KG1 (cell line): ENCODE measurements at places on chromosomes 11 and 22.

- no peak for DNase-seq
Measured at GRCh38 chr11:76557466-76557865, 112.6 kb downstream of the EMSY start.

- DNase-seq, result no peak
Measured at GRCh38 chr11:45141631-45142030, 4.8 kb upstream of the PRDM11 start.

DNA sequence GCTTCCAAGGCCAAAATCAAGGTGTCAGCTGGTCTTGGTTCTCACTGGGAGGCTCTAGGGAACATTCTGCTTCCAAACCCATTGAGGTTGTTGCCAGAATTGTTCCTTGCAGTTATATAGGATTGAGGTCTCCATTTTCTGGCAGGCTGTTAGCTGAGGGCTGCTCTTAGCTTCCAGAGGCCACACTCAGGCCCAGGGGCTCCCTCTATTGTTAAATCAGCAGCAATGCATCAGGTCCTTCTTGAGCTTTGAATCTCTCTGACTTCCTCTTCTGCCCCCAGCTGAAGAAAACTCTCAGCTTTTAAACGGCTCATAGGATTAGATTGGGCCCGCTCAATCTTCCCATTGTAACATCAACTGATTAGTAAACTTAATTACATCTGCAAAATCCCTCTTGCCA lies 39.3 kb upstream of the BSX start:
- peak; percentile 71 for DNase-seq

- no peak for DNase-seq
Measured at GRCh38 chr11:5694642-5695041, 5.1 kb downstream of the TRIM22 start.

DNA sequence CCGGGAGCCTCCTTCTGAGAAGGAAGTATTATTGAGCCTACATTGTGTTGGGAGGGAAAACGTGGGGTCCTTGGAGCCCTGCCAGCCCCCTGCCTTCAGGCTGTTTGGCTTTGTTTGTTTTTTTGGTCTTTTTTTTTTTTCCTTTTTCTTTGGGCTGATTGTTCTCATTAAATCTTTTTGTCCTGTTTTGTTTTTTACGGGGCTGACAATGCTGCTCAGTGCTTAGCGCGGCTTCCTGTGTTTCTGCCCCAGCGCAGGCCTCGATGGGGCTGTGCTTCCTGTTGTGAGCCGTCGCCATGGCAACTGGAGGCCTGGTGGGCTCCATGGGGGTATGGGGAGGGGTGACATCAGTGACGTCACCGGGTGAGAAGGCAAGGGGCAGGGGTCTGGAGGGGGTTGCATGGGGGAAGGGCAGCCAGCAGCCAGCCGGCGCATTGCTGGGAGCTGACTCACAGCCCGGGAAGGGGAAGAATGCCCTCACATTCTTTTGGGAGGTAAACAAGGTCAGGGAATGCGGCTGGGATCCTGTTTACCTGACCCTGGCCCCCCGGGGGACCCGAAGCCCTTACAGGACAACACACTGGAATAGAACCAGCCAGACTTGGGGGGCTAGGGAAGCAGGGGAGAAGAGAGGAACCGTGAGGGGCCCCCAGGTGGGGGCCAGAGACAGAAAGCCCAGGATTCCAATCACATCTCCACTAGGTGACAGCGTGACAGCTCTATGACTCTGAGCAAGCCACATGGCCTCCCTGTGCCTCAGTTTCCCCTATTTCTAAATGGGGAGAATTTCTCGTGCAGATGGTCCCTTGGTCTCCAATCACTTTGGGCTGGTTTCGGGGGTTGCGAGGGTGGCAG lies 22.2 kb upstream of the CBX7 start:
- peak; percentile 45 for DNase-seq

DNA sequence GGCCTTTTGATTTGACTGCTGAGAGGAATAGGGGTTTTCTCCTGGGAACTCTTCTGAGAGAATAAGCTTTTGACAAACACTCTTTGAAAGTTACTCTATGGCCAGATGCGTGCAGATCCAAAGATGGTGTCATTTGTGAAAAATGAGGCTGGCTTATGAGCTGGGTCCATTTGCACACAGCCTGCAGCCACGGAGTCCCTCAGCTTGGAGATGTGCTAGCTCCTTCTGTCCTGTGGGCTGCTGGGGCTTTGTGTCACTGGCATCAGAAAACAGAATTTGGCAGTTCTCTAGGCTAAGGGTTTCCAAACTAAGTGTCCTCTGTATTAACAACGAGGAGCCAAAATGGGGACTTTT lies 702.4 kb downstream of the NTM start:
- DNase-seq, result no peak

- DNase-seq, result no peak
Measured at GRCh38 chr11:16242806-16243205, 113.5 kb downstream of the SOX6 start.

GRCh38 chr11:2679011-2679676 lies 20.6 kb downstream of the KCNQ1OT1 start:
- DNase-seq, result no peak

DNA sequence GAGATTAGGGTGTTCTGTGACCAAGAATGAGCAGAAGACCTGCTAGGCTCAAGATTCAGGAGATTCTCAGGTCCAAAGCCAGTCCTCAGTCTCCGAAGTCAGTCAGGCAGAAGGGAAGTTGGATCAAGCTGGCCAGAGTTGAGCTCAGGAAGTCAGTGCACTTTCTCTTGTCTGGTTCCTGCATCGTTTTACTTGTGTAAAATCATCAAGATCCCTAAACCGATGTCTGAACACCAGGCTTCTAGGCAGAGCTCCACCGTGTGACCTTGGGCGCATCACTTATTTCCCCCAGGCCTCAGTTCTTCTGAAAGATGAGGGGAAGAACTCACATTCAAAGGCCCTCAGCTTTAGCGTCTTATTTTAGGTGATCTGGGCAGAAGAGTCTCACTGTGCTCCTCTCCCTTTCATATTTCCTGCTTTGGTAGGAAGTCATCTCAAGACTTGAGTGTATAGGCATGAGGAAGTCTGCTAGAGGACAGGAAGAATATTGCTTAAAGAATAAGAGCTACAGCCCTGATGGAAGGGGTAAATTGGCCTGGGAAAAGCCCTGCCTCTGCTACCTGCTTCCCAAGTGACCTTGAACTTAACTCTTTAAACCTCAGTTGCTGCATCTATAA lies 20.2 kb downstream of the NF2 start:
- no peak for DNase-seq

GRCh38 chr11:24373516-24373915 lies 123.3 kb upstream of the LUZP2 start:
- DNase-seq, result no peak

DNA sequence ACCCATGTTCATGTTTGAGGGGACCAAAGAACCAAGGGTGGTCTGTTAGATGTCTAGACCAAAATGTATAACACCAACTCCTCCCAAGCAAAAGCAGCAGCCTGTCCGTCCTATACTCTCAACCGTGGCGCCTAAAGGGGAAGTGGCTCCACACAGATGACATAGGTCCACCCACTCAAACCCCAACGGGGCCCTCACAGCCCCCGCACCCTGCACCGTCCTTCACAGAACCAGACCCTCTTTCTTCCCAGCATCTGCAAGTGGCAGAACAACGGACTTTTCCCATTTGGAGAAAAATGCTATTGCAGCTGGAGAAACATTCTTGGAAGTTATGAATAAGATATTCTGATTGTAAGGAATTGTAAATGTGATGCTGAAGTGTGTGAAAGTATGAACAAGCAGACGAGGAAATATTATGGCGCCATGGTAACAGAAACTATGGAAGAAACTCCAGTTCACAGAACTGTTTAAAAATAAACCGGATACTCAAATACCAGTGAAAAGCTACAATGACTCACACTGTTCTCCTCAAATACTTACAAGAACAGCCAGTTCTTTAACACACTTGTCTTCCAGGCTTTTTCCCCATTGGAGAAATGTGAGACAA lies 76.5 kb upstream of the ARFGAP3 start:
- DNase-seq, result peak; percentile 25

DNA sequence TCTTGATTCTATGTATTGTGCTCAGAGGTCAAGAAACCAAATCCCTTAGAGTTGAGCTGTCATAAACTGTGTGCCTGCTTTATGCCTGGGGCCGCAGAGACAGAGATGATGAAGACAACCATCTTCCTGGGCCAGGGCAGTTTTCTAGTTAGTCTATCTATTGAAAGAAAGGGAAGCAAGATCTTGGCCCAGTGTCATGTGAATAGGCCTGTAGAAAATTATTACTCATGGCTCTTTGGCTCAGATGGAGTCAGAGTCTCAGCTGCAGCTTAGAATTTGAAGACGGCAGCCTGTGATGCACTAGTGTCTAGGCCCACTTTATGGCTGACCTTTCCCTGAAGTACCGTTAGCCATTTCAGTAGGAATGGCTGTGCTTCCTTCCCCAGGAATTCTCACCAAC lies 112.0 kb downstream of the DBX1 start:
- no peak for DNase-seq

GRCh38 chr11:103241574-103241973 lies 132.3 kb downstream of the DYNC2H1 start:
- no peak for DNase-seq

DNA sequence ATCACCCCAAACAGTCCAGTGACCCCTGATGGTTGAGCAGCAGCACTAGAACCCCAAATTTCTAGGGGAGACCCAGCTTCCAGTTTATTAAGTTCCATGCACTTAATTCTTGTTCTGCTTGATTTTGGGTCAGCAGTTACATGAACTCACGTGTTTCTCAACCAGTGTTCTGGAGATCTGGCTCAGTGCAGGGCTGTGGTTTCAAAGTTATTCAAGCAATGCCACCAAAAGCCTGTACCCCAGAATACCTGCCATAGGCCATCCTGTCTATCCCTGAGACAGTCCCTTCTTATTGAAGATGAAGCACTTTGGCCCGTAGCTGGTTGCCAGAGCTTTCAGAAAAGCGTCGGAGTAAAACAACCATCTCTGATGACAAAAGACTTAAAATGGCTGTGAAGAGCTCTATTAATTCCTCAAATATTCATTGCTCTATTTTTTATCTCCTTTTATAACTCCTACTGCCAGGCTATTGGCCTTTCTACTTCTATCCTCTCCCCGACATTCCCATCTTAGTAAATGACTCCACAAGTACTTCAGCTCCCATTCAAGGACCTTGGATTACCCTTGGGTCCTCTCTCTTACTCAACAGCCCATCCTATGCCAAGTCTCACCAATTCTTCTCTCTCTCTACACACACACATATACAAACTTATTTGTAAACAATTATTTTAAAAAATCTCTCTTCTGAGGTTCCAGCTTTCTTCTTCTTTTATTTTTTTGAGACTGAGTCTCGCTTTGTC lies 18.0 kb upstream of the VPREB1 start:
- no peak for DNase-seq

DNA sequence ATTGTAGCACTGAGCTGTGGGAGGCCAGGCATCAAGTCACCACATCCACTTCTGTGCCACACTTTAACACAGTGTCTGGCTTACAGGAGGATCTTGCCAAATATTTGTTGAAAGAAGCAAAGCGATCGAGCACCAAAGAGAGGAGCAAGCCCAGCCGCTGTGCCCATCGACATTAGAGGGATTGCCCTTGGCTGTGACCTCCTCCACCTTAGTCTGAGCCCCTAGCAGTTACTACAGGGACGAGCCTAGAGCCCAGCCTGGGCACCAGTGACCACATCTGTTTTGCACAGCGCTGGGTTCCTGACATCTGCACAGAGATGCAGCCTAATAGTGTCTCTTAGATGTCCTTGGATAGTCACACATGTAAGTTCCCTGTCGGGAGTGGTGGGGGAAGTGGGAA lies 17.7 kb downstream of the GRIK4 start:
- DNase-seq, result no peak

DNA sequence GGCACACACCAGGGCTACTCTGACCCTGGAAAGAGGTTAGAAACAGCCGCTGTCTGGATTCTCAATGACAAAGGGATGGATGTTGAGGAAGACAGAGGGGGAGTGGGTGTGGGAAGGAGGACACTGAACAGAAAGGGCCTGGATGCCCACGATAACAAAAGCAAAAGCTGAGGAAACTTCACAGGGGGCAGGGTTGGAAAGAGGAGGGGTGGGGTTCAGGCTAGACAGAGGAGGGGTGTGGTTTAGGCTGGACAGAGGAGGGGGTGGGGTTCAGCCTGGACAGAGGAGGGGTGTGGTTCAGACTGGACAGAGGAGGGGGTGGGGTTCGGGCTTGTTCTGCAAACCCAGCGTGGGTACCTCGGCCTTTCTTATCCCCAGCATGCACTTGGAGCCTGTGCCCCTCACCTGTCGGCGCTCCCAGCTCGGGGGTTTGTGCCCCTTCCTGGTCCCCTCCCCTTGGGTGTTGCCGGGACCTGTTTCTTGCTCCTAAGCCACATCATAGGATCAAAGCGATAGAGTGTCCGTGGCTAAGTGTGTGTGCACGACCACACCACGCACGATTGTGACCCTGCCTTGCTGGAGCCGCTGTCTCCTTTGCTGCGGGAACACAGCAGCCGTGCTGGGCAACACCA lies 75.6 kb downstream of the BRD1 start:
- DNase-seq, result no peak

GRCh38 chr11:7493670-7494069 lies 8.4 kb downstream of the OLFML1 start:
- DNase-seq, result no peak

DNA sequence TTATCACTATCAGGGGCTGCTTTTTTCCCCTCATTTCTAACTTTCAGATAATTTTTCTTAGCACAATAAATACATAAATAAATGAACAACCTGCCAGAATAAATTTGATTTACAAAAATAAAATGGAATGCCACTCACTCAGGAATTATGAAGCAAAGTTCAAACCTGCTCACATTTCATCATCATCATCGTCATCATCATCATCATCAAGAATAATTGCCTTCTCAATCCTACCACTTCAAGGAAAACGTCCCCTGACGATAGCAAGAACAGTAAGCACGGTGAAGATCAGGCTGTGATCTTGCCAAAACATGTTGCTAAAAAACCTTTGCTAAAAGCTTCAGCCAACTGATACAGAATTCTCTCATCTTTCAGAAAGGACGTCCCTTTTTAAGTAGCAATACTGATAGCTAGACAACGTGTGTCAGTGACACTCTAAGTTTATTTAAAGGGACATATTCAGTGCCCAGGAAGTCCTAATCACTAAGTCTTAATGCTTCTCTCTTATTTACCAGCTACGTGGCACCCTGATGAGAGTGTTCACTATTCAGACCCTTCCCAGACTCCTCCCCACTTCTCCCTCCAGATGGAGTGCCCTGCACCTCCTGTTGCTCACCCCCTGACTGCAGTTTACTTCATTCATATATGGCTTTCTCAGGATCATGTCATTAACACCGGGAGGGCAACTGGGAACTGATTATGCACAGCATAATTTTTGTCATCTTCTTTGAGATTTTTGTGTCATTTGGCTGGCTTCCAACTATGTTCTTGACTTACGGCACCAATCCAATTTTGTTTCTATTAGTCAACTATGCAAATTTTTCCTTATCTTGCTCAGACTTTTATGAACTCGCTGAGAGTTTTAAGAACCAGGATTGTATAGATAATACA lies 200.1 kb upstream of the GUCY1A2 start:
- no peak for DNase-seq

- DNase-seq, result peak; percentile 88
Measured at GRCh38 chr11:61967924-61968757, 707 bp upstream of the FTH1 start.

- DNase-seq, result no peak
Measured at GRCh38 chr11:3231851-3232744, at the start of gene MRGPRE. TSS of gene MRGPRE (minus strand) at chr11:3232417. CDS start at chr11:3228799, 3,618 bp downstream.
